ENCODE measurements at places on chromosomes 4 and X.

- DNase-seq = no peak
These were observed 144.9 kb downstream of the ENOX2 start for GRCh38 chrX:130758072-130758471.

DNA sequence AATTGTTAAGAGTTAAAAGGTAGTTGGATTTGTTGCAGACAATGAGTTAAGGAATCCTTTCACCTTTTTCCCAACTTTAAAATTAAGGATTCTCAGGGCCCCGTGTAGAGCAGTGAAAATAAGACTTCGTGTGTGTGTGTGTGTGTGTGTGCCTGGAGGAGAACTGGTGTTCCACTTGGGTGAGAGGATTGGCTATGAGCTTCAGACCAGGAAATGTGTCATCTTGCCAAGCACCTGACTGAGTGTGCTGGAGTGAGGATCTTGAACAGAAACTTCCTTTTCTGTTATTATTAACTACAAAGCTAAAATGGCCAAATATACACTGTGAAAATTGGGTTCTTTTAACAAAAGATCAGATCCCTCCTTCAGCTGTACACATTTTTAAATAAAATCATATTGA, 113.1 kb upstream of the VCX2 start:
- DNase-seq = no peak

DNA sequence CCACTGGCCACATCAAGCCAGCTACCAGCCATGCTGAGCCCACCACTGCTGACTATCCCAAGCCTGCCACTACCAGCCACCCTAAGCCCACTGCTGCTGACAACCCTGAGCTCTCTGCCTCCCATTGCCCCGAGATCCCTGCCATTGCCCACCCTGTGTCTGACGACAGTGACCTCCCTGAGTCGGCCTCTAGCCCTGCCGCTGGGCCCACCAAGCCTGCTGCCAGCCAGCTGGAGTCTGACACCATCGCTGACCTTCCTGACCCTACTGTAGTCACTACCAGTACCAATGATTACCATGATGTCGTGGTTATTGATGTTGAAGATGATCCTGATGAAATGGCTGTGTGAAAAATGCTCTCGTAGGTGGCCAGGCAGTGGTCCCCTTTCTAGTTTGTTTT, 4.7 kb downstream of the GPR50 start:
- DNase-seq = no peak

GRCh38 chrX:123731987-123732669, 724 bp downstream of the THOC2 start:
- no peak for DNase-seq

GRCh38 chr4:168699224-168699878, 202.5 kb downstream of the PALLD start:
- DNase-seq = no peak

DNA sequence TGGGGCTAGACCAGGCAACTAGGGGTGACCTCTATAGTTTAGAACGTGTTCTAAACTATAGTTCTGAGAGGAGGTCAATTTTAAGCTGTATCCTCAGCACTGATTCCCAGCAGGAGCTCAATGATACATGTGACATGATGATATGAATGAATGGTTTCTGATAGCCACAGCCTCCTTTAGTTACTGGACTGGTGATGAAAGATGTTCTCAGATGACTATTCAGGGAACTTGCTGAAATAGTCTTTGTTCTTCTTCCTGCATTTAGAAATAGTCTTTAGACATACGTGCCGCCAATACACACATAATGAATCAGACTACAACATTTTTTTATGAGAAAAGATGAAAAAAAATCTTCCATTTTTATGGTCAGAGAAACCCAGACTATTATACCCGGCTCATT, 116.3 kb upstream of the TMEM150C start:
- no peak for DNase-seq

DNA sequence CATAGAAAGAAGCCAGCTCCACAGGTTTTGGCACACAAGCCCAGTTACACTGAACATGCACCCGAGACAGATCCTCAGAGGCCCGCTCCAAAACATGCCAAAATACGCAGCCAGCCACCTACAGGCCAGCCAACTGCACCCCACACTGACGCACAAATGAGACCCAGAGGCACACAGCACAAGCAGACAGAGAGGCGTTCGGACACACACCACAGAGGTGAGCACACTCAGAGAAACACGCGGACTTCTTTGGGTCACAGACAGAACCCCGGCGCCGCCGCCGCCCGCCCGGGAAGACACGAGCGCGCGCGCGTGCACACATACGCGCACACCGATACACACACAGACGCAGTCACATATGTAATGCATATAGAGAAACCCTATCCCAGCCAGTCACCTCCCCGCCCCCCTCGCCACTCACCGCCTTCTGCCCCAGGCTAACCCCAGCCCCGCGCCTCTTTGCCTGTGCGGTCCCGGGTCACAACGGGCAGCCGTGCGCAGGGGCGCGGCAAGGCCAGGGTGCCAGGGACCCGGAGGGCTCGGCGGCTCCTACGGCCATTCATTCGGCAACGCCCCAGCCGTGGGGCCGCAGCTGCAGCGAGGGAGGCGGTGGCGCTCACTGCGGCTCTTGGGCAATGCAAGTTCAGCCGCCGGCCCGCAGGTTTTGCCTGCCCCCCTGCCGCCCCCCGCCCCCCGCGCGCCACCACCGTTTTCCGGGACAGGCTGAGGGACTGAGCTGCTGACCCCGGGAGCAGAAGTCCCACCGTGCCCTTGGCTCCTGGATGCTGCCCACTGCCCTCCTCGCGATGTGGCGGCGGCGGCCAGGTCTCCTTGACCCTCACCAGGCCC, 553 bp downstream of the SEPTIN6 start:
- DNase-seq = no peak

DNA sequence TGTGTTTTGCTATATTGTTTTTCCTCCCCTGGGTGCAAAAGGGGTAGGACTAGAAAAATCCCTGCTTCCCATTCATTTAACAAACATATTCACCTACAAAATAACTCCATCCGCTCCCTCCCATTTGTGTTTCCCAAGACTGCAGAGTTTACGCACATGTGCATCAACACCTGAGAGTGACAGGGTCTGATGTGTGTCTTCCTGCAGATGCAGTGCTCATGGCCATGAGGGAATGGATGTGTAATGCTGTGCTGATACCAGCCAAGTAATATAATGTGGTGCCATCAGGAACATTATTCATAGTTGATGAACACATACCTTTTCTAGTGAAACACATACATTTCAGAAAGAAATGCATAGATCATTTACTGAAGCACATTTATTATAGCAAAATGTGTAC, 83.2 kb downstream of the CXXC4 start:
- DNase-seq = no peak

Measured in hematopoietic multipotent progenitor cell (in vitro differentiated cells).